ENCODE measurements at places on chromosomes 3 and 15. TPM values are rescaled to one million over a fixed set of nuclear protein-coding genes. Genes with fewer than 3 reads are reported as not detected.

The PRICKLE2 gene
- 82.8 TPM for total RNA-seq

The KLF15 gene
- total RNA-seq, result 46.1 TPM

The CHRD gene
- total RNA-seq, result 79.9 TPM

The SLC12A8 gene
- total RNA-seq, result 11.8 TPM

The TUBGCP5 gene
- total RNA-seq, result 28.5 TPM

The FAH gene
- total RNA-seq, result 14.0 TPM
